ENCODE measurements at places on chromosomes 1 and 21.

GRCh38 chr21:45085700-45086099, 11.3 kb downstream of the ADARB1 start:
- DNase-seq: no peak

DNA sequence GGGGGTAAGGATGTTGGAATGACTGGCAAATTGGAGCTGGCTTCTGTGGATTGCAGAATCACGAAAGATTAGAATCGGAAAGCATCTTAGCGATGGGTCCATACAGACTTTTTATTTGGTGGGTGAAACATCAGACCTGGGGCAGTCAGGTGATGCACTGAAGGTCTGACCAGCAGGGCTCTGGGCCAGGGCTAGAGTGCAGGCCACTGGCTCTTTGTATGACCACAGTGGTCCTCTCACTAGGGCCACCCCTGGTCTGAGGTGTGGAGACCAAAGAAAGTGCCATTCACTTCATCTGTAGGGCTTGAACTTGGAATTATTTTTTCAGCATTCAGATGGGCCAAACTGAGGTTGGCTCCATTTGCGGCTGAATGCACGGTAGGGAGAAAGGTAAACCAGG, 306.4 kb downstream of the RPS6KC1 start:
- no peak for DNase-seq

GRCh38 chr1:156026588-156026987, 5.8 kb upstream of the SSR2 start:
- no peak for DNase-seq

GRCh38 chr1:213051127-213051880, at the start of gene RPS6KC1:
TSS of gene RPS6KC1 (plus strand) at chr1:213051241. CDS start at chr1:213051405, 164 bp downstream.
- peak; percentile 41 for DNase-seq
